ENCODE measurements at places on chromosomes 16 and 17.

- DNase-seq = peak; percentile 21
Observed at GRCh38 chr17:7885367-7886226, 3.0 kb upstream of the CHD3 start.

DNA sequence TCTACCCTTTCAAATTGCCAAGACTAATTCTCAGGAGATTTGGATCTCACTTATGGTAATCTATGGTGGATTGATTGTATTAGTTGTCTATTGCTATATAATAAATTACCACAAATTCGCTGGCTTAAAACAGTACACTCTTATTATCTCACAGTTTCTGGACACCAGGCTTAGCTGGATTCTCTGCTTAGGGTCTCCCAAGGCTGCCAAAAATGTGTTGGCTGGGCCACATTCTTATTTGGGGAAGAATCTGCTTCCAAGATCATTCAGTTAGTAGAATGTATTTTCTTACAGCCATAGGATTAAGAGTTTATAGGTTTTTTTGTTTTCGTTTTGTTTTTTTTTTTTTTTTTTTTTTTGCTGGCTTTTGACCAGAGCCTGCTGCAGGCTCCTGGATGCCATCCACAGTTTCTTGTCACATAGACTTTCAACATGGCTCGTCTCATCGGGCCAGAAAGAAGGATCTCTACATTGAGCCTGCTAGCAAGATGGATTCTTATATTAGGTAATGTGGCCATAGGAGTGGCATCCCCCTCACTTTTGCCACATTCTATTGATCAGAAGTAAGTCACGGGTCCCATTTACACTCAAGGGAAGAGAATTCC lies 415.3 kb downstream of the KIF2B start:
- no peak for DNase-seq

DNA sequence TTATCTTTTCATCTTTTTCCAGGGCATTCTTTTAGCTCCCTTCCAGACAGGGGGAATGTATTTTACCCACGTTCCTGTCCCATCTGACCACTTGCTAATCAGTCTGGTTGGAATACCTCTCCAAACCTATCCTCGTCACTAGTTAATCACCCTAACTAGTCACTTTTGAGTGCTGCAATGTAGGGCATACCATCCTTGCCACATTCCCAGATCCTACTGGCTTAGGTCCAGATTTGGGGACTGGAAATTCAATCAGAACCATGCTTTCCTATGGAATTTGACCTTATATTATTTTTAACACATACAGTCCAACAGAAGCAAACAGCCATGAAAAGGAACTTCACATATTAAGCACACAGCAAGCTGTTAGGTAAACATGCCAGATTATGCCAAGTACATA lies 29.7 kb downstream of the NACA2 start:
- no peak for DNase-seq

GRCh38 chr16:57039148-57039812 lies 49.9 kb downstream of the NLRC5 start:
- no peak for DNase-seq

DNA sequence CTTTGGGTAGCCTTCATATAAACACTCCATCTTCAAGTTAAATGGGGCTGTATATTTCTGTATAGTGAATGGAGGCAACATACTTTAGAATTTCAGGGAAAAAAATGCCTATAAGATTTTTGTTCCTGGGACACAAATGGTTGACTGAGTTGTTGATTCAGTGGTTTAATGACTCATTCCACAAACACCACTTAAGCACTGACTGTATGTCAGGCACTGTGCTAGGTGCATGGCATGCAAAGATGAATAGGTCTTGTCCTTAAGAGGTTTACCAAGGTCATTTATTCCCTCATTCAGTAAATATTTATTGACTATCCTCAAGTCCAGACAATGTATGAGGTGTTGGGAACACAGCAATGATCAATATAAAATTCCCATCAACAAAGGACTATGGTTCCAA lies 417.1 kb downstream of the CA10 start:
- no peak for DNase-seq

GRCh38 chr16:20744922-20745440 lies 3.4 kb upstream of the THUMPD1 start:
- no peak for DNase-seq

DNA sequence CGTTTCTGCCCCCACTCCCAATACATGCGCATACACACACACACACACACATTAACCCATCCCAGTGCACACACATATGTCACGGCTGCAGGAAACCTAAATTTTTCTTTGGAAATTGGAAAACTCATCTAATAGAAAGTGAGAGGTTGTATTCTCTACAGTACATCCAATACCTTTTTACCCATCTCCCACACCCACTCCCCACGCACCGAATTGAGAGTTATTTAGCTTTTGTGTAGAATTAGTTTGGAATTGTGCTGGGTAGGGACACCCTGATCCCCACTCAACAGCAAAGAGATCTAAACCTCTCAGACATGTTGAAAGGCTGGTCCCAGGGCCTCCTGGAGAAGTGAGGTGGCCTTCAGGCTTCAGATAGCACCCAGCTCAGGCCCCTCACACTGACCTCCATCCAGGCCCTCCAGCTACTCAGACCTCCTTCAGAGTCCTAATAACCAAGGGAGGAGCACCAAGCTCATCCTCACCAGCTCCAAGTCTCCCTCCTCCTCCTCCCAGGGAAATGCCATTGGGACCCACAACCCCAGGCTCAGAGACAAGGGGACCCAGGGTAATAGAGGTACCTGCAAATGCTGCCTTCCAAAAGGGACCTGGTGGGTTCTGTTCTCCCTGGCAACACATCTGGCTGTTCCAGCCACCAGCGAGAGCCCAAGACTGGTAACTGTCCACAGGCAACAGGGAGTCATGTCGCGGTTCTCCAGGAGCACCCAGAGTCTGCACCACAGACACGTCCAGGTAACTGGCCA lies 955 bp downstream of the HOXB13 start:
- DNase-seq = no peak

GRCh38 chr16:14179116-14179515 lies 108.0 kb downstream of the MRTFB start:
- DNase-seq = no peak

DNA sequence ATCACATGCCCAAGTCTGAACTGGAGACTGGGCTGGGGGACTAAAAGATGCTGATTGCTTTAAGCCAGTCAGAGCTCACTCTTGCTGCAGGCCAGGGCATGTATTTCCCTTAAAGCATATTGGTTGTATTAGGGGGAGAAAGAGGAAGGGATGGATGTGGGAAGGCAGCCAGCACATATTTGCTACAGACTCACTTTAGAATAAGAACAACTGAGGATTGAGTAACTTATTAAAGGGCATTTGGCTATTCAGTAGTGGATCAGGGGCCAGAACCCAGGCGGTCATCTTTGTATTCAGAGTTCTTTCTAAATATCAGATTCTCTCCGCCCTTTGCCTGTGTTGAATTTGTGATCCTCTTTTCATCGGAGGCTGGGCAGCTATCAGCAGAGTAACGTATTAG lies 231.7 kb downstream of the HAPSTR1 start:
- DNase-seq = no peak

GRCh38 chr16:84973236-84973635 lies 38.1 kb downstream of the ZDHHC7 start:
- no peak for DNase-seq

- no peak for DNase-seq
Observed at GRCh38 chr17:61786088-61786487, 77.2 kb downstream of the BRIP1 start.

DNA sequence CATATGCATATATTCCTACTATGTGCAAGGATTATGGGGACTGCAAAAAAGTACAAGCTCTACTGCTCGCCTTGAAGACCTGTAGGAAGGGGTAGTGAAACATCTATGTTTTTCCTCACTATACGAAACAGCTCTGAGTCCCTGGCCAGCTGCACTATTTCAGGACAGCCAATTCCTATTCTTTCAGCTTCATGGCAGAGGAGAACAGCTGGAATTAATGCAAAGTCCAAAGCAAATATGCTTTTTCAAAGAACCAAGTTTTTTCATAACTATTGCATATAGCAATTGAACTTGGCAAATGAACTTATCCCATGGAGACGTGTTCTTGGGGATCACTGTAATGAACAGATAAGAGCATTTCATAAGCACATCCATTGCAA lies 122.3 kb downstream of the SPACA3 start:
- DNase-seq = no peak

GRCh38 chr17:79473111-79473875 lies 137.6 kb downstream of the RBFOX3 start:
- no peak for DNase-seq

DNA sequence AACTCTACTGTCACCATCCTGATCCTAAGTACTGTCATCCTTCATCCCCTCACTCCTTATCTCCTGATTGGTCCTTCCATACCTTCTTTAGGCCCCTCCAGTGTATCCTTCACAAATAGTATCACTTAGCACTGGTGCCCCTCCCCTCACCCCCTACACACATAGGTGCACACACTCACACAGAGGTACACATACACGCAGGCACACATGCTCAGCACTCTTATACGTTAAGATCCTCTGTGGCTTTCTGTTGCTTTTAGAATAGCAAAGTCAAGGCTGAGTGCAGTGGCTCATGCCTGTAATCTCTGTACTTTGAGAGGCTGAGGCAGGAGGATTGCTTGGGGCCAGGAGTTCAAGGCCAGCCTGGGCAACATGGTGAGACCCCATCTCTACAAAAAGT lies 32.1 kb downstream of the CDRT15 start:
- DNase-seq = no peak
